ENCODE measurements at places on chromosomes 2 and 18.

- DNase-seq: no peak
These were observed 112.2 kb upstream of the NABP1 start for GRCh38 chr2:191565647-191566198.

DNA sequence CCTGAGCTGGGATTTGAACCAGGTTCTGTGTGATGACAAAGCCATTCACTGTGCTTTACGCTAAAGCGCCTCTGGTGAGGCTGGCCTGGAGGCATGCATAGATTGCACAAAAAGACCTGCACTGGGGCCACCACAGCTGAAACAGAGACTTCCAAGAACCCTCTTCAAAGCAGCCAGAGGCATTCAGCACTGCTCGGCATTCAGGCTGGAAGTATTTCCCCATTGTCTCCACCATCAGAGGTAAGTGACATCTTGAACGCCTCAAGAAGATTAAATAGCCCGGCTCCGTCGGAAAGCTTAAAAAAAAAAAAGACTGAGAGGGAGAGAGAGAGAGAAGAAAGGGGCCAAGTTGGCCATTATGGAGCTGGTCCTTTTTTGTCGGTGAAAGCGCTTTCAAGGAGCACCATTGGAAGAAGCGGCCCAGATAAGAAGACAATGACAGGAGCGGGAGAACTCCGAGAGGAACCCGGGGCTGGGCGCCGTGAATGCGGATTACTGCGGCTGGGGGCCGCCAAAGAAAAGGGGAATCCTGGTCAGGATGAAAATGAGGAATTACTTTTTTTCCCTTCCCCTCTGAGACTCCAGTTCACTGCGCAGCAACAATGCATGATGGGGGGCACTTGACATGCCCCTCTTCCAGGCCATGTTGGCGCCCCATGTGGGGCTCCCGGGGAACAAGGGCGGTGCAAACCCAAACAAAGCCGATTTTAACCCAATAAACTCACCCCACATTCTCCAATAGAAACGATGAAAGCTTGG is 228.3 kb downstream of the MYCN start:
- no peak for DNase-seq

DNA sequence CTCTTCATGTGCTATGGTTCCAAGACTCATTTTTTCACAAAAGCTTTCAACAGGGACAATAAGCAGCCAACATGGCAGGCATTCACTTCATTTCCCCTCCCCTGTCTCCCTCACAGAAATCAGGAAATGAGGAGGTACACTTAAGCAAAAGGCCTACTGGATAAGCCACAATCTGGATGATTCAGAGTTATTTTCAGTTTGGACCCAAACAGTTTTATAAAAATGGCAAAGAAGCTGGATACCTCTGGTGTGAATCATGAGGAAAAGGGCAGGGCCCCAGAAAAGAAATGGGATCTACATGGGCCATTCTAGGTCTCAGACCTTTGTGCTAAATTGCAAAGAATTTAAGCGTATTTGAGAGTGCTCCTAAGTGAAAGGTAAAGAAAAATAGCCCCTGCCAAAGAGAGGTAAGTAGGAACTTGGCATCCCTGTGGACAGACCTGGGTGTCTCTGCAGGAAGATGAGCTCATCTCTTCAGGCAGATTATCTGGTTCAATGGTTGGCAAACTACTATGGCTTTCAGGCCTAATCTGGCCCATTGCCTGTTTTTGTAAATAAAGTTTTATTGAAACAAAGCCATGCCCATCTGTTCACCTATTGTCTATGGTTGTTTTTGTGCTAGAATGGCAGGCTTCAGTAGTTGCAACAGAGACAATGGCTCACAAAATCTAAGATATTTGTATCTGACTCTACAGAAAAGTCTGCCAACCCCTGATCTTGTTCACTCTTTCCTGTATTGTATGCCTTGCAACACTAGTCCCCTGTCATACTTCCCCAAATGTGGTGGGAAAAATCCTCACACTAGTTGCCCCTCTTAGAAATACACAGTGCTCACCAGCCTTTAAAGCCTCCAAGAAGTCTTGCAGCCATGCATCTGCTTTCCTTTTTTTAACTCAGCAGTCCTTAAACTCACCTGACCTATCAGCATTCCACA is 315.0 kb downstream of the ALK start:
- DNase-seq: peak; percentile 81

GRCh38 chr2:38615237-38615636 is 12.5 kb upstream of the HNRNPLL start:
- DNase-seq: no peak

All from non-pigmented ciliary epithelial cell (primary cell).